Activated T-cell treated with anti-CD3 and anti-CD28 coated beads, Interleukin-2, amount 50 U/mL, for 24 hours (primary cell): ENCODE measurements at places on chromosomes 2 and 18.

DNA sequence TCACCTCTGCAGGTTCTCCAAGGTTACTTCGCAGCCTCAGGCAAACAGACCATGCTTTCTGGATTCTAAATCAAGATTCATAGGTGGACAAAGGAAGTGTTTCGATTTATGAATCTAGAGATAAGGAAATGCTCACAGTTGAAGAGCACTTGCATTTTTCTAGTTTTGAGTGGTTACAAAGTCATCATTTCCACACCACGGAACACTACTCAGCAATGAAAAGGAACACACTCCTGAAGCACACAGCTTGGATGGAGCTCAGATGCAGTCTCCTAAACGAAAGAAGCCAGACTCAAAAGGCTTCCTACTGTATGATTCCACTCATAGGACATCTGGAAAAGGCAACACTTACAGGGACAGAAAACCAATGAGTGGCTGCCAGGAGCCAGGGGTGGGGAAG is 31.7 kb downstream of the SDC1 start:
- no peak for DNase-seq

DNA sequence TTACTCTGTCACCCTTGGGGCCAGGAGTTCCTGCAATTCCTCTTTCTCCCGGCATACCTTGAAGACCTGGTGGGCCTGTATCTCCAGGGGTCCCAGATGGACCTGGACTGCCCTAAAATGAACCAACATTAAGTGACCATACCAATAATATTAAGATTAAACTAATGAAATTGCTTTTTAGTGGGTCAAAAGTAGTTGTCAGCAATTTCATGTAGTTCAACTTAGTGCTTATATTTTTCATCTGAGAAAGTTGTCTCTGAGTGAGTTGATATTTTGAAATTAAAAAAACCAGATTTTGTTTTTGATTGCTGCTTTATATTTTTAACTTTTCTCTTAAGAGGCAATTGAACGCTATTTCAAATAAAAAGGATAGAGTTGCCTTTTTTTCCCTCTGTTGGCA is 83.1 kb downstream of the COL3A1 start:
- no peak for DNase-seq

- no peak for DNase-seq
Measured at GRCh38 chr18:3152294-3152693, 67.5 kb downstream of the MYOM1 start.

- DNase-seq = no peak
Measured at GRCh38 chr2:14896330-14897030, 264.0 kb downstream of the LRATD1 start.

DNA sequence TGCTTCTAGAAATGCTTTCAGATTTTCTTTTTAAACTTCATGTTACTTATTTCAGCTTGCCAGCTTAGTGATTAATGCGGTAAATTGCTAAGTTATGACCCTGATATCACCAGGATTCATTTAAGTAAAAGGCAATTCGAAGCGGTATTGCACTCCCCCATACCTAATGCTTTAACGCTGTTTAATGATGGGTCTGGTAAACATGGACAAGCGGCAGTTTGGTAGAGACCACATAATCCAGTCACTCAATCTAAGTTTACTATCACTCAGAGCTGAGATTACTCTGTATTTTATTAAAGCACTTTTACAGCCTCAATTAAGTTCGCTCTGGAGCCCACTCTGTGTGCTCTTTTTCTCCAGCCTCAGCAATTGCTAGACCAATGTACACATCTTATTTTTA is 118.2 kb upstream of the SCN7A start:
- DNase-seq = no peak

GRCh38 chr2:180255981-180256380 is 248.9 kb upstream of the CWC22 start:
- DNase-seq = no peak
